ENCODE measurements at places on chromosomes 6 and 20.
A peak's percentile ranks its signal among the peaks of the same experiment; 100 is the strongest.

DNA sequence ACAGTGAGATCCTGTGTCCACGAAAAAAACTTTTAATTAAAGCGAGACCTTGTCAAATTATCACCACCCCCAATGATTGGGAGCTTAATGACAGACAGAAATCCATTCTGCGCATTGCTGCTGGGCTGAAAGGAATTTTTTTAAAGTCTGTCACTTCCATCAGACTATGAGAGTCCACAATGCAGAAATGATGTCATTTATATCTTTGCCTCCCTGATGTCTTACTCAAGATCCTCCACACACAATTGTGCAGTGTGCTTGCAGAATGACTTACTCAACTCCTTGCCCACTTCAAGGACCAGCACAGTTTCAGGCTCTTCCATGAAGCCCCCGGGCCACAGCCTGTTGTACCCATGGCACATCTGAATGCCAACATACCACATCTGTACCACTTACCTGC, 41.0 kb downstream of the GPLD1 start:
- ATAC-seq: peak; percentile 15

DNA sequence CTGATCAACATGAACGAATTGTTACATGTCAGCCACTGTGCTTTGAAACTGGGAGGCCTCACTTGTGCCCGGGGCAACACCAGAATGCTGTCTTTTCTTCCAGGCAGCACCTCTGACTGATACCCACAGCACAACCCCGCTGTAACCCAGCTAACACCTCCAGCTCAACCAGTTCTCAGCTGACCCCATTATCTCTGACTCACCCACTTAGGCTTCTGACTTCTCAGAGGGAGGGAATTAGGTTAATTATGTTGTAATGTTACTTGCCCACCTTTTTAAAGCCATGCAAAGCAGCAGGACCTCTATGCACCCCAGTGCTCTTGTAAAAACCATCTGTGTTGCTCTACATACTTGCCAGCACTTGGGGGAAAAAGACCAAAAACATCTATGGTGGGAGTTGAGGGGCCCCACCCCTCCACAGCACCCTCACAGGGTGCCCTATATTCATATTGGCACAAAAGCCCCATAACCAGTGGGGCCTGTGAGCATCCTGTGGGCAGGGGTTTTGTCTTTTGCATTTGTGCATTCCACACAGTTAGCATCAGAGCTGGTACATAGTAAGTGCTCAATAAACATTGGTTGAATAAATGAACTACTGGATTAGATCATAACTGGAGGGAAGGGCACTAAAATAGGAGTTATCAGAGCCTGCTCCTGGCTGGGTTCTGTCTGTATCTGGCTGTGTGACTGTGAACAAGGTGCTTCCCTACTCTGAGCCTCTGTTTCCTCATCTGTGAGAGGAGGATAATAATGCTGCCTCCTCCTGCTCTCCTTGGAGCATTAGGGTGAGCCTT, 22.3 kb downstream of the BNIP5 start:
- peak; percentile 96 for ATAC-seq

- ATAC-seq: no peak
Measured at GRCh38 chr20:12084482-12084881, 166.8 kb downstream of the BTBD3 start.

DNA sequence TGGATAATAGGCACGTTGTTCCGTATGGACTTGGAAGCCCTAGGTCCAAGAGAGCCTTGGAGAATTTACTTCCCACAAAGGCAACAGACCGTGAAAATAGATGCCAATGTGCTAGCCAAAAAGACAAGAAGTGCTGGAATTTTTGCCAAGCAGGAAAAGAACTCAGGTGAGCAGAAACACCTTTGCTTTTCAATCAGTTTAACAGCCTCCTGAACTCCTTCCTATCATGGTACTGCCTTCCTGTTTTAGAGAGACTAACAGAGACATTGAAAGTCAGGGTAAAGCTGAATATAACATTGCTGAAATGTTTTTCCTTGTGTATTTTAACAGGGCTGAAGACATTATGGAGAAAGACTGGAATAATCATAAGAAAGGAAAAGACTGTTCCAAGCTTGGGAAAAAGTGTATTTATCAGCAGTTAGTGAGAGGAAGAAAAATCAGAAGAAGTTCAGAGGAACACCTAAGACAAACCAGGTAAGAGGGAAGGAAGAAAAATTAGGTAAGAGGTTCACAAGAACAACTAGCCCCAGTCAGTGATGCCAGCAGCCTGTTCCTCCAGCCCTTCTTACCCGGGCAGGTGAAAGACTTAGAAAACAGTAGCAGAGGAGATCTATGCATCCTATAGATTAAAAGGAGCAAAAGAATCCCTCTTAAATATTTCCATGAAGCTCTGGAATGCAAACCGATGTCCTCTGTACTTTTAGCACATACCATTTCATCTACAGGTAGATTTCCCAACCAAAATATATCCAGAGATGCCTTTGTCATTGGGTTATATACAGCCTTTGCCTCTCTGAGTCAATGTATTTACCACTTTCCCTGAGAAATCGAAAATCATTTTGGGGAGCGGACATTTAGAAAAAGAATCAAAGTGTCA, 4.0 kb downstream of the EDN1 start:
- no peak for ATAC-seq

GRCh38 chr6:122861594-122861993, 72.5 kb downstream of the SMPDL3A start:
- ATAC-seq: no peak

GRCh38 chr6:170295510-170296422, 4.9 kb upstream of the DLL1 start:
- peak; percentile 40 for ATAC-seq

GRCh38 chr6:127406122-127406521, 53.1 kb downstream of the KIAA0408 start:
- ATAC-seq: no peak

DNA sequence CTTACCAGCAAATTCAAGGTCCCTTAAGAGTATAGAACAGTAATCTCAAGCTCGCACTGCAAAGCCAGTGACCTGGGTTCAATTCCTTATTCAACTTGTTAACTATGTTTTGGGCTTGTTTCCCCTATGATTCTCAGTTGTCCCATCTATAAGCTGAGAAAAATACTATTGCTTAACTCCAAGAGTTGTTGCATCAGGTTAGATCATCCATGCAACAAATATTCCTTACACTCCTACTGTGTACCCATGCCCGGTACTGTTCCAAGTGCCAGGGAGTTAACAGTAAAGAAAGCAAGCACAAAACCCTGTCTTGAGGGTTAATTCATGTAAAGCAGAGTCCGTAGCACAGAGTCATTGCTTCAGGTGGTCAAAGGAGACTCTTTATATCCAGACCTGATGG, 247.3 kb downstream of the MAFB start:
- ATAC-seq: no peak

DNA sequence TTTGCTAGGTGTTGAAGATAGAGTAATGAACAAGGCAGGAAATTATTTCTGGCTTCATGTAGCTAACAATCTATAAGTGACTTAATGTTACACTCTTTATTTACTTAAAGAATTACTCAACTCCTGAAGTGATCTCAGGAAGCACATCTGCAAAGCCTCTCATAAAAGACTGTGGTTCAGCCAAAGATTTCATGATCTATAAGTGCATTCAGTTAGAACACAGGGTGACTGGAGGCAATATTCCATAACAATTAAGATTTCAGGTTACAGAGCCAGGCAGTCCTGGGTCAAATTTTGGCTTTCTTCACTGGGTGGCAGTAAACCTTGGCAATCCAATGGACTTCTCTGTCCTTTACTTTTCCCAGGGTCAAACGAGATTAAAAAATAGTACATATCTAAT, 204.0 kb downstream of the TPBG start:
- peak; percentile 59 for ATAC-seq

GRCh38 chr20:23507346-23507745, 16.4 kb downstream of the CST8 start:
- no peak for ATAC-seq

DNA sequence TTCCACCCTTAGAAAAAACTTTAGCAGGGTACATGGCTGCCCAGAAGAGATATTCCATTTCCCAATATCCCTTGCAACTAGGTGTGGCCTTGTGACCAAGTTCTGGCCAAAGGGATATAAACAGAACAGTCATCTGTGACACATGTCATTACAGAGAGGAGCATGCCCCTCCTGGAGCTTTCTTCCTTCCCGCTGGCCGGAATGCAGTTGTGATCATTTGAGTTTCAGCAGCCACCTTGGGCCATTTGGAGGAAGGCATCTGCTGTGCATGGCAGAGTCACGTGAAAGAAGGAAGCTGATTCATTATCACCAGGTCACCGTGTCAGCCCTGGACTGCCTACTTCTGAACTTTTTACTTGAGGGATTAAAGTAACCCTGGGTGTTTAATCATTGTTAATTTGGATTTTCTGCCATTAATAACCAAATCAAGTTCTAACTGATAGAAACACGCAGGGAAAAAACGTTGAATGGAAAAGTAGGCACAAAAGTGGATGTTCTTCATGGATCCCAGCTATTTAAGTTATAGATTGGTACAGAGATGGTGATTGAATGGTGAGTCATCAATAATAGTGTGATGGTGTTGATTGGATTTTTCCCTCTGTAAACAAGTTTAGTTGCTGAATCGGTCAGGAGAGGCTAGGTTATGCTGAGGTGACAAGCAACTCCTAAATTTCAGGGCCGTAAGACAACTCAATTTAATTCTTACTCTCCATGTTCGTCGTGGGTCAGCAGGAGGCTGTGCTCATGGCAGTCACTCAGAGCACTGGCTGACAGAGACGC, 80.7 kb upstream of the CCDC167 start:
- peak; percentile 56 for ATAC-seq

DNA sequence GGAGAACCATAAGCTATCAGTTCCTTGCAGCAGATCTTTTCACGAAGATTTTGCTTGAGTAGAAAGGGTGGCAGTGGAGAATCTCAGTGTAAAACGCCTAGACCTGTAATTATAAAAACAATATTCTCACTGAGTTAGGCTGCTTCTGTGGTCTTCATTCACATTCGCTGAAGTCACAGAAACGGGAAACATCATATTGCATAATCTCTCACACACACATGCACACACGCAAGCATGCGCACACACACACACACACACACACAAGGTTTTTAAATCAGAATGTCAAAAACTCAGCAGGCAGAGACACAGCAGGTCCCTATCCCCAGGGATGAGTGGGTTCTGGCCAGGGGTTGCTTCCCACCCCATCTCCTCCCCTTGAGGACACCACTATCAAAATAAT, 175.5 kb downstream of the ATXN1 start:
- no peak for ATAC-seq

DNA sequence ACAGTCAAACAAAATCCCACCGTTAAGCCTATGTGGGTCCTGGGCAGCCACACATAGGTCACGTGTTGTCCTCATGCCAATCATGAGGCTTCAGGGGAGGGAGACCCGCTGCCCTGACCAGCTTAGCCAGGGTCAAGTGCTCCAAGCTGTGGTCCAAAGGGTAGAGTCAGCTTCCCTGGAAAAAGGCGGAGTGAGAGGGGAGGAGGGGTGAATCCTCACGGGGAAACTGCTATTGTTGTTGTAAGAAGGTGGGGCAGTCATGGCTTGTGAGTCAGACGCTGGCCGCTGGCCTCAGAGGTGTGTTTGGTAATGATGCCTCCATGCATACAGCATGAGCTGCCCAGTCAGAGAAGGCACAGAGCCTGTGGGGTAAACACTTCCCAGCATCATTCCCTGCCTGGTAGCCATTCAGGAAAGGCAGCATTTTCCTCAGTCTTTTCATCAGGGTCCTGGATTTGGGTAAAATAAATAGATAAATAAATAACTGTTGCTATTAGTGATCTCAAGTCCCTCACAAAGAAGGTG, 8.7 kb downstream of the CST3 start:
- ATAC-seq: peak; percentile 94

DNA sequence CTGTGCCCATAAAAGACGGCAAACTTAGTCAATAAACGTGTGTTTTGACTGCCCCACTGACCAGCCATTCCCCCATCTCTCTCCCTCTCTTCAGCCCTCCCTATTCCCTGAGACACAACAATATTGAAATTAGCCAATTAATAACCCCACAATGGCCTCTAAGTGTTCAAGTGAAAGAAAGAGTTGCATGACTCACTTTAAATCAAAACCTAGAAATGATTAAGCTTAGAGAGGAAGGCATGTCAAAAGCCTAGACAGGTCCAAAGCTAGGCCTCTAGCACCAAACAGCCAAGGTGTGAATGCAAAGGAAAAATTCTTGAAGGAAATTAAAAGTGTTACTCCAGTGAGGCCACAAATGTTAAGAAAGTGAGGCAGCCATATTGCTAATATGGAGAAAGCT, 261.6 kb upstream of the TBX18 start:
- no peak for ATAC-seq

DNA sequence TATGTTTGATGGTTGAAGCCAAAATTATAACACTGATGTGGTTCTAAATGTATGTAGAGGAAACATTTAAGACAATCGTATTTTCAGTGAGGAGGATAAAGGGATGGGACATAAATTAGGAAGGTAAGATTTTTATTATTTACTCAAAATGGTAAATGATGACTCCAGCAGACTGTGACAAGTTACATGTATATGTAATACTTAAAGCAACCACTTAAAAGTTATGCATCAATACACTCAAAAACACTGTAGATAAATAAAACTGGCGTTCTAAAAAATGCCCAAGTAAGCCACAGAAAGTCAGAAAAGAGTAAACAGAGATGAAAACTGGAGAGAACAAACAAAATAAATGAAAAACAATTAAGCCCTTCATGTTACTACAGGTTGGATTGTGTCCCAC, 18.7 kb downstream of the HLA-DMB start:
- no peak for ATAC-seq

DNA sequence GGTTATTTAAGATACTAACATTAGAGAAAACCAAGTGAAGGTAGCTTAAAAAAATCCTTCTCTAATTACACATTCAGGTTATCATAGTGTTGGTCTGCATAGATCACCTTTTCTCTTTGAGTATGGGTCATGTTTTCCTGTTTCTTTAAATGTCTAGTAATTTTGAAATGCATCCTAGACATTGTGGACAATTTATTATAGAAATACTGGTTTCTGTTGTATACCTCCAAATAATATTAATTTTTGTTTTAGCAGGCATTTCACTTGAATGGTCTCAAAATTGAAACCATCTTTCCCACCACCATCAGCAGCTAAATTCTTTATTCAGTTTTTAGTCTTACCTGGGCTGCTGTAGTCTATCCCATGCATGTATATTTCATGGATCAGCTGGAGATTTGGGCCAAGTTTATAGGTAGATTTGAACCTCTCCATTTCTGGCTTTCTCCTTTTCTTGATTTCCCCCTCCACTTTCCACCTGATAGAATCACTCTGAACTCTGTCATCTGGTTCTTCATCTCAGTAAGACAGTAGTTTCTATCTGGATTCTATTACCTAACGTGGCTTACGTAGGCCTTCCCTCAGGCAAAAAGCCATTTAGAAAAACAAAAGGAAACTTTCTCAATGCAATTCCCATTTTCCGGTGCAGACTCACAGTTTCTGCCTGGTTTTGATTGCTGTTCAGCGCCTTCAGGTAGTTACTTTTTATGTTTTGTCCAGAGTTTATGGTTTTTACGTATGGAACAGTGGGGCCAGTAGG, 52.3 kb downstream of the ZFAND3 start:
- peak; percentile 25 for ATAC-seq

DNA sequence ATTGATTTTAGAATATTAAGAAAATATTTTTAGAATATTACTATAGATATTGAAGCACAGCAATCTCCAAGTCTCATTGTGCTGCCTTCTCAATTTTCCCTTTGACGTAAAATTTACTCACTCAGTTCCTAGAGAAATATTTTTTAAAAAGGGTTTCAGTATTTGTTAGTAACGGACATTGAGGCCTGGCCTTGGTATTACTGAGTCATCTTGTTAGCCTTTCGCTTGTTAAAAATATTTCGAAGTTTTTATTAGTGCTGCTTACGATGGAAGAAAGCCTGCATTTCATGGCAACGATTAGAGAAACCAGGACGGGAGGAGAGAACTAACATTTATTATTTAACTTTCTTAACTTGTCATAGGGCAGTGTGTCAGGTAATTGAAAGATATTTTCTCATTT, 82.2 kb downstream of the TIAM2 start:
- no peak for ATAC-seq

Measured in esophagus mucosa (tissue), 1 donor.